ENCODE measurements at places on chromosomes 12 and 14. TPM values are rescaled to one million over a fixed set of nuclear protein-coding genes. Genes with fewer than 3 reads are reported as not detected.

KRT79 gene
- total RNA-seq: not detected

C12orf54 gene
- not detected for total RNA-seq

AKAP5 gene
- under 0.01 TPM for total RNA-seq

MLXIP gene
- 84.0 TPM for total RNA-seq

GTF2H3 gene
- total RNA-seq: 16.2 TPM

AQP6 gene
- not detected for total RNA-seq

POLR3B gene
- total RNA-seq: 9.1 TPM

NINJ2 gene
- total RNA-seq: 0.78 TPM

SLC39A2 gene
- total RNA-seq: not detected

CLEC6A gene
- not detected for total RNA-seq

SLC38A4 gene
- 8.0 TPM for total RNA-seq

KLRK1 gene
- total RNA-seq: 1.3 TPM

GUCY2C gene
- not detected for total RNA-seq

CCDC177 gene
- not detected for total RNA-seq

MYH6 gene
- 0.26 TPM for total RNA-seq

COCH gene
- 9.6 TPM for total RNA-seq

KCNC2 gene
- not detected for total RNA-seq

ZNF140 gene
- 14.3 TPM for total RNA-seq

PIANP gene
- total RNA-seq: not detected

RD3L gene
- total RNA-seq: not detected

NTS gene
- 1.3 TPM for total RNA-seq

COL2A1 gene
- total RNA-seq: not detected

CLEC2B gene
- 4.2 TPM for total RNA-seq

OASL gene
- total RNA-seq: 1.3 TPM

C12orf42 gene
- not detected for total RNA-seq

E2F7 gene
- not detected for total RNA-seq

DPY19L2 gene
- total RNA-seq: 5.6 TPM

TMEM229B gene
- 2.0 TPM for total RNA-seq

KSR2 gene
- total RNA-seq: 1.0 TPM

TUBA1C gene
- total RNA-seq: 39.2 TPM

UBR7 gene
- 17.4 TPM for total RNA-seq

LMNTD1 gene
- total RNA-seq: 21.4 TPM

GABARAPL1 gene
- 86.9 TPM for total RNA-seq

Measured in body of pancreas (tissue), 4 donors.